Adipocyte (in vitro differentiated cells): ENCODE measurements at places on chromosomes 6 and 20.

DNA sequence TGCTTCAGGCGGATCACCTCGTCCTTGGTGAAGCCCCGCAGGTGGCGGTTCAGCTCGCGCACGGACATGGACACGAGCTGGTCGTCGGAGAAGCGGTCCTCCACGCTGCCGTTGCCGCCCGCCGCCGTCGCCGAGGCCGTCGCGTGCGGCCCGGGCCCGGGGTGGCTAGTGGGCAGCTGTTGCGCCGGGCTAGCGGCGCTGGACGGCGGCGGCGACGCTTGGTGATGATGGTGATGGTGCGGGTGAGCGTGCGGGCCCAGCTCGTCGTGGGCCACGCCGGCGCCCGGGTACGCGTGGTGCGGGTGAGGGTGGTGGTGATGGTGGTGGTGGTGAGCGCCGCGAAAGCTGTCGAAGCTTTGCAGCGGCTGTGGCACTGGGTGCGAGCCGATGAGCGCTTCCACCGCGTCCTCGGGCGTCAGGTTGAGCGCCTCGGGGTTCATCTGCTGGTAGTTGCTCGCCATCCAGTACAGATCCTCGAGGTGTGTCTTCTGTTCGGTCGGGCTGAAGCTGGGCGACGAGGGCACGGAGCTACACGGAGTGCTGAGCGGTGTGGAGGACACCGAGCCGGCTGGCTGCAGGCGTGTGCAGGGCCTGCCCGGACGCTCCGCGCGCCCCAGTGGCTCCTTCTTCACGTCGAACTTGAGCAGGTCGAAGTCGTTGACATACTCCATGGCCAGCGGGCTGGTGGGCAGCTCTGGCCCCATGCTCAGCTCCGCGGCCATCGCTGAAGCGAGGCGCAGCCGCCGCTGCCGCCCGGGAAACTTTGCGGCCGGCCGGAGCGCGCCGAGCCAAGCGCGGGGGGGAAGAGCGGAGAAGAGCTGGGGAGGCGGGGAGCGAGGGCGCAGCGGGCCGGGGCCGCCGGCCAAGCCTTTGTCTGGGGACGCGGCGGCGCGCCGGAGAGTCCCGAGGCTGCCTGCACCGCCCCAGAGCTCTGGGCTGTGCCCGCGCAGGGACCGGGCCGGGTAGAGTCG lies 622 bp downstream of the MAFB start:
- no peak for DNase-seq

DNA sequence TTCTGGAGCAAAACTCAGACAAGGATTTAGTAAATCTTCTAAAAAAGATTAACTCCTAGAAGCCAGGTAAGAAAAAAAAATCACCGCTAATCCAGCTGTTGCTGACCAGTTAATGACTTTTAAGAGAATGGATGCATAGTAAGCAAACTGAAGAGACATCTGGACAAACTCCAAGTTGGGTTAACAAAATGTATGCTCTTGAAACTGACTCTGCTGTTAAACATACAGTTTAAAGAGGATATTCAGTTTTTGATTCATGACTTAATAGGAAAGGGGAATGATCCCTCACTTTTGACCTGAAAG lies 70.4 kb downstream of the PLAGL1 start:
- DNase-seq: peak; percentile 36

DNA sequence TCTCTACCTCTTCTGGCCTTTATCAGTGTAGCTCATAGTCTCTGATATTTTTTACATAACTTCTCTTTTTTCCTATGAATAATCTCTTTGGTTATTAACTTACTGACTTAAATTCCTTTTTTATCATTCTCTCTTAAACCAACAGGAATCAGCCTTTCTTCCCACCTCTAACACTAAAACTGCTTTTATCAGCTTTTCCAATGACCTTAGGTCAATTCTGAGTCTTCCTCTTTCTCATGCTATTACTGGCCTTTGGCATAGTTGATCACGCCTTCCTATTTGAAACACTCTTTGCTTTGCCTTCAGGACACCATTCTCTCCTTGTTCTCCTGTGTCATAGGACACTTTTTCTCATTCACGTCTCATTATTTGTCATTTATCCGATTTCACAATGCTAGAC lies 8.1 kb upstream of the HINT3 start:
- DNase-seq: no peak

GRCh38 chr6:139590206-139590605 lies 215.8 kb upstream of the CITED2 start:
- no peak for DNase-seq

GRCh38 chr20:47795214-47795907 lies 10.1 kb upstream of the SULF2 start:
- DNase-seq: peak; percentile 2

DNA sequence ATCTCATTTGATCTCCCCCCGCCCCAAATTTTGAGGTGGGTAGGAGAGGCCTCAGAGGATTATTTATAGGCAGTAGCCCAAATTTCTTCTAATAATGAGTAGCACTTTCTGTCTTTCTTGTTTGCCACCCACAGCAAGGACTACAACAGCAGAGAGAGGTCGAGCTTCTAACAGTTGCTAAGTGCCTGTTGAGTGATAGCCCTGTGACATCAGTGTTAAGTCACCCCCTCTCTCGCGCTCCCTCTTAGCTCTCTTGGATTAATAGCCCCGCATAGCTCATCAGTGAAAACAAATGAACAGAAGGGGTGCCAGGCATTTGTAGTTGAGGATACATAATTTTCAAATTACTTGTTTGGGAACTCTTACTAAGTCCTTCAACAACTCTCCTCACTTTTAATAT lies 3.5 kb downstream of the ANKRD60 start:
- DNase-seq: no peak

GRCh38 chr20:2637246-2637645 lies 15.2 kb upstream of the NOP56 start:
- no peak for DNase-seq

DNA sequence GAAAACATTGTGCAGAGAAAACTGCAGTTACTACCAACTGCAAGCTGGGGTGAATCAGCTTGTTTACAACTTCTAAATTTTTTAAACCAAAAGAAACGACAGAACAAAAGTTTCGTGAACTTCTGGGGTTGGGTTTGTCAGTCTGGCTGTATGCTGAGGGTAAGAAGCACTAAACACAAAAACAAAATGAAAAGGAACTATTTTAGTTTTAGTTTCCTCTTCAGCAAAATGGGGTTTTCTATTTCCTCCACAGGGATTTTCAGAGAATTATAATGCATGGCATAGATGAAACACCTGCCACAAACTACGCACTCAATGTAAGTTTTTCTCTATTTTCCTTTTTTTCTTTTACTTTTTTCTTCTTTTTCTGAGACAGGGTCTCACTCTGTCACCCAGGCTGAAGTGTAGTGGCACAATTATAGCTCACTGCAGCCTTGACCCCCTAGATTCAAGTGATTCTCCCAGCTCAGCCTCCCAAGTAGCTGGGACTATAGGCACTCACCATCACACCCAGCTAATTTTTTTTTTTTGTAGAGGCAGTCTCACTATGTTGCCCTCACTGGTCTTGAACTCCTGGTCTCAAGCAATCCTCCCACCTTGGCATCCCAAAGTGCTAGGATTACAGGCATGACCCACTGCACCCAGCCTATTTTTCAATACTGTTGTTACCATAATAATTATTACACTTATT lies 40.6 kb downstream of the CGA start:
- DNase-seq: no peak

DNA sequence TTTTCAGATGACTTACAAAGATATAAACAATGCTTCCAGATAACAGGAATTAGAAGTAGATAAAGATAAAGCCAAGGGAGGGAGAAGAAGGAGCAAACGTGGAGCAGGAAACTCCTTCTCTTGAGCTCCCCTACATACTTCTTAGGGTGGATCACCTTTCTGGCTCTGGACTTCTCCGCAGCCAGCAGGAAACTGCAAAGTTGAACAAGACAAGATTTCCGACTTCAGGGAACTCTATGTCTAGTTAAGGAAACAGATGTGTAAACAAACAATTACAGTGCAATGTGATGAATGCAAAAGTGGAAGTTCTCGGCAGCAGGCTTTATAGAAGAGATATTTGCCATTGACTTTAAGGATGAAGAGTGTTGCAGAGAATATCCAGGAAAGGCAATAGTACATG lies 134.0 kb upstream of the MARCKS start:
- DNase-seq: peak; percentile 49

- no peak for DNase-seq
Measured at GRCh38 chr20:1777476-1777820, 117.8 kb upstream of the SIRPA start.

GRCh38 chr20:47529840-47530239 lies 28.2 kb downstream of the NCOA3 start:
- no peak for DNase-seq

DNA sequence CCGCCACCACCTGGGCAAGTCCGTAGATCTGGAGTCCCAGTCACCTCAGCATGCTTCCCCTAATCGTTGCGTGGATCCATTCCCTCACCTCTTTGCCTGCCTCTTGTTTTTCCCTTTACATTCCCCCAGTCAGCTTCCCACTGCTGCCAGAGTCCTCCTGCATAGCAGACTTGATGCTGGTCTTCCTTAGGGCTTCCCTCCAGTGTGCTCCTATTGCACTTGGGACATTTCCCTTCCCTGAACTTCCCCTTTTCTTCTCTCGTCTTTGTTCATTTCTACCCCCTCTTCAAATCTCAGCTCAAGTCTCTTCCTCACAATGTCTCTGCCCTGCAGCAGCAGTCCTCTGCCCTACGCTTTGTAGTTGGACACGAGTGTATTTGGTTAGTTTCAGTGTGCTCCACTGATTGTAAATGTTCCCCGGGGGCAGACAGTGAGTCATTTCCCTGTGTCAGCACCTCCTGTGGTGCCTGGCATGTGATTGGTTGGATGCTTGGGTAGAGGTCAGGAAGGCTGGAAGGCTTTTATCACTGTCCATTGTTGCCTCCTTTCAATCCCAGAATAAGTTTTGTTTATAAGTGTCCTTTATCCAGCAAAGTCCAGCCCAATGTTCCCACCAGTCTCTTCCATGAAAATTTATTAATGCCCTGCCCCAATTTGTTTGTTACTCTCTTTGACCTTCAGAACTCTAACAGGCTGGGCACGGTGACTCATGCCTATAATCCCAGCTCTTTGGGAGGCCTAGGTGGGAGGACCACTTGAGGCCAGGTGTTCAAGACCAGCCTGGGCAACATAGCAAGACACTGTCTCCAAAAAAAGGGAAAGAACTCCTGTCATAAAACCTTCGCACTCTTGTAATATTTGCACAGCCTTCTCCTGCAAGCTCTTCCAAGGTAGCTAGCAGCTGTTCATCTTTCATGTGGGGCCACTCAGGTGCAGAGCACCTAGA lies 38.3 kb downstream of the FAM120B start:
- peak; percentile 13 for DNase-seq

DNA sequence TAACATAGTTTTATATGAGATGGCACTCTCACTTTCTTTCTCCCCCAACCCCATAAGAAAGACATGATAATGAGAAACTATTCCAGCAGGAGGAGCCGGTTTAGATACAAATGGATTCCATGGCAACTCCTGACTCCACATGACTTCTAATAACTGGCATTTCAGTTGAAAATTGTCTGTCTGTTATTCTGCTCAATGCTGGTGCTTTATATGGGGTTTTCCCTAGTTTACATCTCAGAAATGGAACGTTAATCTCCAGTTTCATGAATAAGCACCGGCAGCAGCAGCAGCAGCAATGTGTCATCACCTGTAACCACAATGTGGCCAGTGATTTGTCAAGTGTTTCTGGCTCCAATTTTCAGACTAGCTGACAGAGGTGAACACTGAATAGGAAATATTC lies 8.0 kb upstream of the SIM1 start:
- DNase-seq: no peak

DNA sequence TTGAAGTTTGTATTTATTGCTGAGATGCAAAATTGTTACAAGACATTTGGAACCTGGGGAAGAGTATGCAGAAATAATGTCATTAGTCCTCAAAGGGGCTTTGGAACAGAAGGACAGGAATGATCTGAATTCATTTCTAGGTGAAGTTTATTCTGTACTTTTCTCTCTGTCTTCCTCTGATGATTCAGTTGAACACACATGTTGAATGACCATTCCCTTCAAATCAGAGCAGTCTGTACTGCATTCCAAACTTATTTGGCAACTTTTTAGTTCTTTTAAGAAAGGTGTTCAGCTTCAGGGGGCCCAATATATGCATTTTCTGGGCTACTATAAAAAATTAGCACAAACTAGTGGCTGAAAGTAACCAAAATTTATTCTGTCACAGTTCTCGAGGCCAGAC lies 213.9 kb upstream of the LAMP5 start:
- DNase-seq: peak; percentile 48
